Vagina (tissue), 2 donors: ENCODE measurements at places on chromosomes 11 and 22.

GRCh38 chr11:75554258-75555022 lies 7.6 kb upstream of the SERPINH1 start:
- peak; percentile 97 for DNase-seq

GRCh38 chr11:34495239-34495723 lies 18.3 kb downstream of the ELF5 start:
- DNase-seq, result no peak

DNA sequence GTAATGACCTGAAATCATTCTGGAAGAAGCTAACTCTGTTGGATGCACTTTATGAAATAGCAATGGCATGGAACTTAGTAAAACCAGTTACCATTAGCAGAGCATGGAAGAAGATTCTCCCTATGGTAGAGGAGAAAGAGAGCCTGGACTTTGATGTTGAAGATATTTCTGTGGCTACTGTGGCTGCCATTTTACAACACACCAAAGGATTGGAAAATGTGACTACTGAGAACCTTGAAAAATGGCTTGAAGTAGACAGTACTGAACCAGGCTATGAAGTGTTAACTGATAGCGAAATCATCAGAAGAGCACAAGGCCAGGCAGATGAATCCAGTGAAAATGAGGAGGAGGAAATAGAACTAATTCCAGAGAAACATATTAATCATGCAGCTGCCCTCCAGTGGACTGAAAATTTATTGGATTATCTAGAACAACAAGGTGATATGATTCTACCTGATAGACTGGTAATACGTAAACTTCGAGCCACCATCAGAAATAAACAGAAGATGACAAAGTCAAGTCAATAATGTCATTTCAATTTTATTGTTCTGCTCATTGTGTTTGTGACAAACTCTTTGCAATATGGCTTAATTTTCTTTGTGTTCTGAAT lies 2.0 kb downstream of the JRKL start:
- DNase-seq, result no peak

DNA sequence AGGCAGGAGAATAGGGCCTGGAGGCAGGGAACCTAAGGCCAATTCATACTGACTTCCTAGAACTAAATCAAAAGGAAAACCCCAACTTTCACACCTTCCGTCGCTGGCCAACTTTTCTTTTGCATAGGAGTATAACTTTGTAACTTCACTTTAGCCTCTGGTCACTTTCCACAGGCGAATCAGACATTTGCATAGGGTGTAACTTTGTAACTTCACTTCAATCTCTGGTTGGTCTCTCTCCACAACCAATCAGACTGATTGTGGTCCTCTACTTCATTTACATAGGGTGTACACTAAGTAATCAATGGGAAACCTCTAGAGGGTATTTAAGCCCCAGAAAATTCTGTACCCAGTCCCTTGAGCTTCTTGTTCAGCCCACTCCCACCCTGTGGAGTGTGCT lies 11.5 kb upstream of the TMPRSS4 start:
- no peak for DNase-seq

DNA sequence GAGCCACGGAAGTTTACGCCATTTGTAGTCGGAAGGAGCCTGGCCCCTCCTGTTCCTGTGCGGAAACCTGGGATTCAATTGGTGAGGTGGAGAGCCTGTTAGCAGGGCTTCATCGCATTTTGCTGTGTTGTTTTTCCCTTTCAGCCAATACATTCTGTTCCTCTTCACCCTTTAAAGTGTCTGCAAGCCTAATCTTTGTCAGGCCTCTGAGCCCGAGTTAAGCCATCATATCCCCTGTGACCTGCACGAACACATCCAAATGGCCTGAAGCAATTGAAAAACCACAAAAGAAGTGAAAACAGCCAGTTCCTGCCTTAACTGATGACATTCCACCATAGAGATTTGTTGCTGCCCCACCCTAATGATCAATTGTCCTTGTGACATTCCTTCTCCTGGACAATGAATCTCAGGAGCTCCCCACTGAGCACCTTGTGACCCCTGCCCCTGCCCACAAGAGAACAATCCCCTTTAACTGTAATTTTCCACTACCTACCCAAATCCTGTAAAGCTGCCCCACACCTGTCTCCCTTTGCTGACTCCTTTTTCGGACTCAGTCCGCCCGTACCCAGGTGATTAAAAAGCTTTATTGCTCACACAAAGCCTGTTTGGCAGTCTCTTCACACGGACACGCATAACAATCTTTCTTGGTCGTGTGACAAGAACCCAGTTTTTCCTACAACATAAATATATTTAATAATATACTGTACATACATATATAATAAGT lies 37.1 kb upstream of the MMP12 start:
- no peak for DNase-seq

DNA sequence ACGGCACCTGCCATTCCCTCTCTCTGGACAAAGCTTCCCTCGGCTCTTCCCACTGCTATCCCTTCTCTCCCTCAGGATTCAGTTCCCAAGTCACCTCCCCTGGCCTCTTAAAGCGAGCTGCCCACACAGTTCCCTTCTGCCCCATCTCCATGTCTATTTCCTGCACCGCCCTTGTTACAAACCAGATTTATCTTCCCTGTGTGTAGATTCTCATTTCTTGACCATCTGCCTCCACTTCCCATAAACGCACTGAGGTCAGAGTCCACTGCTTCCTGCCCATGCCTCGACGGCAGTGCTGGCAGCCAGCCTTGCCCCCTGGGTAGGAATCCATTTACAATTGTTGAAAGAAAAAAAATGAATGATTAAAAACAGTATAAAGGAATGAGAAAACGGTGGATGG lies 11.6 kb upstream of the APOBEC3B start:
- no peak for DNase-seq
